ENCODE measurements at places on chromosomes 12 and 14.

DNA sequence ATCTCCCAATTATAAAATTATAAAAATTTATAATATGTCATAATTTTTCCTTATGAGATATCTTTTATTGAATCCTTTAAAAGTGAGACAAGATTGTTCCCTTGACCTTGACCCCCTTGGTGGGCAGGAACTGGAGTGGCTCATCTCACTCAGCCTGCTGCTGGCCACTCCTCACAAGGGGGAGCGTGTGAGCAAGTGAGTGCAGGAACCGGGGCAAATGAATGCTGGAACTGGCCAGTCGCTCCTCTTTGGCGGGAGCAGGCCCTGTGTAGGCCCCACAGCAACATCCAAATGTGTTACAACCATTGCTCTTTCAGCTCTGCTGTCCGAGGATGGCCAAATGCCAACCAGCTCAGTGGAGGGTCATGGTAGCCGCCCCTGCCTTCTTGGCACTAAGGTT, 178.8 kb downstream of the ETNK1 start:
- DNase-seq = no peak

DNA sequence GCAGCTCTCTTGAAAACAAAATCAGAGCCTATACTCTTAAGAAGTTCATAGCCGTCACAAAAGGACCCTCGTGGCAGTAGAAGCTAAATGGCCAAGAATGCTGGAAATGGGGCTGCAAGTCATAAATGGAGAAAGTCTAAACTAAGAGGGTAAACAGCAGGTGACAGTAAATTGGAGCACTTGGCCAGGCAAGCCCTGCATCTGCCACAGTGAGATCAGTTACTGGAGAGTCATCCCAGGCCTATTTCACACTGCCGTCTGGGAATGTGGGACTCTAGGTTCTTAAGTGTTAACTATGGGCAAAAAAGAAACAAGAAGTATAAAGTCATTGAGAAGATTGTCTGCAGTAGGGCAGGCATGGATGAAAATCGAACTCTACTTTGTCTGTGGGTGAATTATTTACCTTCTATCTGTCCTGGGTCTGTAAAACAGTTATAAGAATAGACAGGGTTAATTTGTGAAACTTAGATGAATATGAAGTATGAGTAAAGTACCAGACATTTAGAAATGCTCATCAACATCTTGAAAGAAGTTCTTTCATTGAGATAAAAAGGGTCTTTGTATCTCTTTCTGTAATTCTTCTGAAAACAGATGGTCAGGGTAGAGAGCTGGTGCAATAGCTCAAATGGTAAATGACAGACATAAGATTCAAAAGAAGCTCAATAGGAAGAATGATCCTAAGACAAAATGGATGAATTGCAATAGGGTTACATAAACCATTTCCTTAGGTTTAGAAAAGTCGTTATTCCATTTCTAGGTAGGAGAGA, 792.5 kb downstream of the DIO2 start:
- no peak for DNase-seq

- no peak for DNase-seq
Observed at GRCh38 chr12:123891516-123892179, 81.0 kb downstream of the CCDC92 start.

DNA sequence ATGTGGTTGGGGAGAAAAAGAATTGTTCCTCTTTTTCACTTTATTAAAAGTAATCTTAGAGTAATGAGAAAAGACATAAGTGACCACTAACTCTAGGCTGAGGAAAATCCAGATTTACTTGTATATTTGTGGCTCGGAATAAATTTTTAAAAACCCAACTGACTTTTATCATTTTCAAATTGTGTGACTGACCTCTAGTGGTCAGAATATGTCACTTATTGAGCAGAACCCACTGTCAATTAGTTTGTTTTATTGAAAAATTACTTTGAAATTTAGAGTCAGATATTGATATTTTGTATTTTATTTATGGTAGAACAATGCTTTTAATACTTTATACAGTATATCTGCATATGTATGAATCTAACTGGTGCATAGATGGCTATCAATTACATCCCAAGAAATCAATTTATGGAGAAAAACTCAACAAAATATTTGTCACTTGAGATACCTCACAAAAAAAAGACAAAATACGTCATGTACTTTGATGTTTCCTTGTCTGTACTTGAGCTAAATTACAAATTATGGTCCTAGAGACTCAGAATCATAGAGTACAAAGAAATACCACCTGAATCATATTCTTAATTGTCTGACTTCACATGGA, 229.4 kb downstream of the CNTN1 start:
- no peak for DNase-seq

GRCh38 chr12:104598342-104599271, 141.9 kb downstream of the CHST11 start:
- no peak for DNase-seq

DNA sequence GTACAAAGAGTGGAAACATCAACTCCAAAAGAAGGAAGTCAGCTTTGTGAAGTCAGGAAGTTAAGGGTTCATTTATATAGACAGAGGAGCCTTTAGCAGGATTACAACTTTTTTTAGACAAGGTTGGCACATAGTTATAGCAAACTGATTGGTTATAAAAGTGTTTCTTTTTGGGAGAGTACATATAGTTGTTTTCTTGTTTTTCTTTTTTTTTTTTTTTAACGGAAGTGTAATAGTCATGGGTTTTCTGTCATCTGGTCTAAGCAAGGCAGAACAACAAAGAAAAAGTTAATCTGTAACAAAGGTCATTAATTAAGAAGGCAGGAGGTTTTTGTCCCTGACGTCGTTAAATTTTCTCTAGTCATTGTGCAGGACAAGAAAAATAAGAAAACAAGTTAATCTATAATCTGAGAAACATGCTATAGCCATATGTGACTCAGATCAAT, 13.0 kb upstream of the MFAP5 start:
- no peak for DNase-seq

GRCh38 chr12:116483959-116484750, 75.0 kb upstream of the MAP1LC3B2 start:
- DNase-seq = no peak

- DNase-seq = no peak
Observed at GRCh38 chr12:18108611-18109010, 18.6 kb upstream of the RERGL start.

GRCh38 chr14:61632401-61632800, 62.9 kb upstream of the HIF1A start:
- no peak for DNase-seq

- no peak for DNase-seq
Observed at GRCh38 chr12:120439646-120440247, 1.8 kb downstream of the COX6A1 start.

DNA sequence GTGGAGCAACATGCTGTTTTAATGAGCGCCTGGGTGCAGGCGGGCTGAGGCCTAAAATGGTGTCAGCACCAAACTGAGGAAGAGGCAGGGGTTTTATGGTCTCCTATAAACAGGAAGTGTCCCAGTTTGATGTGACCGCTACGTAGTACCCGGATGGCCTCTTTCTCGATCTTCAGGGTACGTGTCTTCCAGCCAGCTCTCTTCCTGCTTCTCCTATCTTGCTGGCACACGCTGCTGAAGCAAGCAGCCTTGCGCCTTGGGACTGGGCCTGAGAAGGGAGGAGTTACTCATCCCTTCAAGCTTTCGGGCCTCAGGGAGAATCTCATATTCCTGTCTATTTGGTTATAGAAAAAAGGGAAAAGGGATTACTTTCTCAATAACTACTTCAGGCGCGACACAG, 28.2 kb upstream of the RNASE1 start:
- no peak for DNase-seq

- DNase-seq = no peak
Observed at GRCh38 chr12:56129206-56129941, 1.3 kb downstream of the ESYT1 start.

GRCh38 chr14:94816113-94816512, 46.2 kb upstream of the GSC start:
- DNase-seq = no peak

GRCh38 chr12:13383379-13383778, 186.9 kb downstream of the EMP1 start:
- DNase-seq = no peak

DNA sequence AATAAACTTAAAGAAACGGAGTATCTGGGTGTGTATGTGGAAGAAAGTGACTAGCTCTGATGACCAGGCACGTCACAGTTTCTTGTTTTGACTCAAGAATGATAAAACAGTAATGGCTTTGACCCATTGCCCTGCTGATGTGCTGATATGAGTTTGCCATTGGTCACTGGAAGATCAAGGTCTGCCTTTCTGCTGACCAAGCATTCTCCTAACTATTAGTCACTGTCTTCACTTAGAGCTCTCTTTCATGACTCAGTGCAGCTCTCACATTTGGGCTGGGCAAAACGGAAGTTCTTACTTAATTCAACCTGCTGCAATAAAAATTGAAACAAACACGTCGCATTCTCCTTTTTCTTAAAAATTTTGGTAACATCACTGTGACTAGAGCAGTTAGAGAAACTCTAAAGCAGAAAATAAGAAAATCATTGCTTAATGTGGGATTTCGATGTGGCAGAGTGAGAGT, 366.7 kb downstream of the BTG1 start:
- peak; percentile 70 for DNase-seq

Data from retinal pigment epithelial cell (primary cell).